Lung microvascular endothelial cell (primary cell): ENCODE measurements at places on chromosomes 13 and 19. TPM values are rescaled to one million over a fixed set of nuclear protein-coding genes. Genes with fewer than 3 reads are reported as not detected.
A peak's percentile ranks its signal among the peaks of the same experiment; 100 is the strongest.

SPACA4 gene
- total RNA-seq = not detected in 2 replicates

ETHE1 gene
- 106 and 137 TPM in 2 replicates for total RNA-seq

GRCh38 chr13:30376426-30377311 lies 45.6 kb upstream of the UBE2L5 start:
- peak; percentile 16 for DNase-seq

DNA sequence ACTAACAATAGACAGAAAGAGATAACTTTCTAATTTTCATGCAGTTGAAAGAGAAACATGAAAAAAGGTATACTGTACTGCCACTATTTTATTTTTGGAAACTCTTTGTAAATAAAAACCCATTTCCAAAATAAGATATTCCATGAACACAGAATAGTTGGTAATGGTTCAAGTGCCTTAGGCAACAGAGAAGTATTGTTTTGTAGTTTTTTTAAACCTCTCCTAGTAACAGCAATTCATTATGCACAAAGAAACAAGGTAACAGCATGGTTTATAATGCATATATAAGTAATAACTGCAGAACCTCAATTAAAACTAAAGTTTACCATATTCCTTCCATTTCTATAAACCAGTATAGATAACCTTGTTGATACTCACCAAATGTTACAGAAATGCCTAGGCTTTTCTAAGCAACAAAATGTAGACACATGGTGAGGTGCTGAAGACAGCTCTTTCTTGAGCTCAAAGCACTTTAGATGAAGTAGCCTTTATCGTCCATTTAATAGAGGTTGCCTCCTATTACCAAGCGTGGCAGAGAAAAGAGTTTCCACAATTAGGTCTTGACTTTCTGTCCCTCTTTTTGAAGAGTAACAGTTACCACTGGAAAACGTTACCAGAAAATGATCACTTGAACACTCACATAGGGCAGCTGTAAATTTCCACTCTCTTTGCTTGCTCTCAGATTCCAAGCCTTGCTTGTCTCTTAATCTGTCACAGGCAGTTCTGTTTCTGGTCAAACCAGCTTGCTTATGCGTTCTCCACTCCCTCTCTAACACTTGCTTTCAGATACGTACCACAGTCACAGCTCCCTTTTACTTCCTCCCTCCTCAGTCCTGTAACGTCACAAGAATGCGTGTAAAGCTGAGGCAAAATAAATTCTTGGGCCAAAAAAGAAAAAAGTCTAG lies 42.9 kb downstream of the CAB39L start:
- no peak for DNase-seq

DNA sequence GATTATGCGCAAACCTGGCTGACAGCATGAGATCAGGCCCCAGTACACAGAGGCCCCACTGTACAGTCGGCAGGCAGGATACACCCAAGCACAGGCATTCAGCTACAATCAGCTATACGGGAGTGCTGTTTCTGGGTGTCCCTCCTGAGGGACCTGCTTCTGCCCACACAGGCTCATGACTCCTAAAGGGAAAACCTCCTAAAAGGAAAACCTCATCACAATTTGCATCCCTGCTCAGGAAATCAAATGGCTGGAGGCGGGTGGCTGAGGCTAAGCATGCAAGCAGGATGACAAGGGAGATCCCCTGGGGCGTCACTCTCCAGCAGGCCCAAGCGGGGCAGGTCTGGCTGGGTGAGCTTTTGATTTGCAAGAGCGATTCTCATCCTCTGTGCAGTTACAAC lies 99.8 kb downstream of the CRYL1 start:
- DNase-seq = no peak

- DNase-seq = no peak
Observed at GRCh38 chr13:75960538-75960994, 324.4 kb downstream of the LMO7 start.

ACTN4 gene
- 131 and 136 TPM in 2 replicates for total RNA-seq

DNA sequence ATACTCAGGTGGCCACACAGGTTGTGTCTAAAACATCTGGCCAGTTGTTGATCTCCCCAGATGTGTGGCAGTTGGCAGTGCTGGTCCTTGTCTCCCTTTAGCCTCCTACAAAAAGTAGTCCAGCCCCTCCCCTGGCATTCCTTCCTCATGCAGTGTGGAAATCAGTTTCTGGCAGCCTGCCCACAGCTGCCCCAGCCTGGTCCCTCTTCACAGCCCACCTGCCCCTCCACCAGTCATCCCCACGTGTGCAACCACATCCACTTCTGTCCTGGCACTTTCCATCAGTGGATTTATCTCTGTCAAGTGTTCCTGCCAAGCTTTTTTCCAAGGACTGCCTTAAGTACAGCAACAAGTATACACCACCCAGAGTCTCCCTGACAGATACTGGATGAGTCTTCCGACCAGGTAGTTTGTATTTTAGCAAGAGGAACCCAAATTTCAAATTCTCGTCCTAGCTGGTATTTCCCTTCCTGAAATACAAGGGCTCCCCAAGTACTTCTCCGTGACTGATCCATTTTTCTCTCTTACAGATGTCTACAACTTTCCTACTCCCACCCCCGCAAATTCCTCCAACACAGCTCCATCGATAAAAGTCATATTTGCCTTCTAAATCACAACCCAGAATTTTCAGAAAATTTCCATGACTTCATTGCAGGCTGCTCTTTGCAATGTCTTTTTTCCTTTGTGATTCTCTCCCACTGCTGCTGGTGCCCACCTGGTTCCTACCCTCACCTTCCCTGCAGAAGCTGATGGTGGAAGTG lies 313.5 kb downstream of the FOXO1 start:
- no peak for DNase-seq

GRCh38 chr19:45958769-45959516 lies 14.7 kb downstream of the NOVA2 start:
- DNase-seq = peak; percentile 65

DNA sequence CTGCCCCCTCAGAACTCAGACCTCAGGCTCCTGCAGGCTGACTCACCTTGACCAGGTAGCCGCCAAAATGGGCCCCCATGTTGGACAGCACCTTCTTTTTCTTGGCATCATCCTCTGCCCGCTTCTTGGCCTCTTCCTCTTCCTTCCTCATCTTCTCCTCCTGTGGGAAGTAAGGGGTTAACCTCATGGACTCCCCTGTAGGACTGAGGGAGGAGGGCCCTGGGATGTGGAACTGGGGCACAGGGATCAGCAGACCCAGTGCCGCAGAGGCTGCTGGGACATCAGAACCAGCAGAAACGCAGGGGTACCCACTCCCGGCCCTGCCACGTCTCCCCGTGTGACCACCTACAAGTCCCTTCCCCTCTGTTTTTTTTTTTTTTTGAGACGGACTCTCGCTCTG lies 11.1 kb downstream of the TNNT1 start:
- no peak for DNase-seq

GRCh38 chr13:37656247-37656940 lies 57.8 kb upstream of the POSTN start:
- DNase-seq = peak; percentile 85

NLRP9 gene
- total RNA-seq = not detected in 2 replicates

OPA3 gene
- total RNA-seq = 3.1 and 5.4 TPM in 2 replicates

- DNase-seq = no peak
Observed at GRCh38 chr13:35712907-35713761, 236.6 kb upstream of the MAB21L1 start.

KLK15 gene
- not detected in 2 replicates for total RNA-seq

DNA sequence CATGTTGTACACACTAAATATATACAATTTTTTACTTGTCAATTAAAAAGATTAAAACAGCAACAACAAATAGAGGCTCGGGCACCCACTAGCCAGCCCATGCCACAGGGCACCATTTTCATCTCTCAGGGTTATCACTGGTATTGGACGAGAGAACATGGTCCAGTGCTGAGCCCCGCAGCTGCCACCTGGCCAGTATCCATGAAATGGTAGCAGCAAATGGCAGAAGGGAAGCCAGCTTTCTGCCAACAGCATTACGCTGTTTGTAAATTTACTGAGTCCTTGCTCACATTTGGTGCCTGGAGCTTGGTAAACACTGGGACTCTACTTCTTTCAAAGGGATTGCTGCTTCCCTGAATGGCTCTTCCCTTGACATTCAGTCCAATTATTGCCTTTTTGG lies 87.9 kb upstream of the WASF3 start:
- DNase-seq = no peak

CRB3 gene
- not detected in 2 replicates for total RNA-seq
